SJCRH30 (cell line): ENCODE measurements at places on chromosomes 7 and 10. TPM values are rescaled to one million over a fixed set of nuclear protein-coding genes. Genes with fewer than 3 reads are reported as not detected.

The VIPR2 gene
- 9.6 and 10.2 TPM in 2 replicates for total RNA-seq

GRCh38 chr7:91345449-91345848, 81.2 kb downstream of the FZD1 start:
- no peaks in the 10 kb centered on the region for H3K36me3 ChIP-seq
- no peak for DNase-seq
- no peak overlapping the region for H3K27ac ChIP-seq
- no peaks in the 10 kb centered on the region for H3K27me3 ChIP-seq
- no peak overlapping the region for H3K4me3 ChIP-seq

GRCh38 chr7:41786944-41787343, 84.1 kb upstream of the INHBA start:
- no peak for DNase-seq
- no peak overlapping the region for H3K27ac ChIP-seq
- H3K36me3 ChIP-seq = no peaks in the 10 kb centered on the region
- no peak overlapping the region for H3K4me3 ChIP-seq

GRCh38 chr7:36904802-36905201, 180.5 kb upstream of the AOAH start:
- H3K4me3 ChIP-seq = no peak overlapping the region
- H3K36me3 ChIP-seq = peaks cover 2% of the 10 kb centered on the region; the same call in 1 of the 2 replicates
- DNase-seq = no peak
- no peak overlapping the region for H3K27ac ChIP-seq
- no peaks in the 10 kb centered on the region for H3K27me3 ChIP-seq

GRCh38 chr10:48699011-48699627, 14.4 kb downstream of the WDFY4 start:
- no peaks in the 10 kb centered on the region for H3K36me3 ChIP-seq
- no peak overlapping the region for H3K4me3 ChIP-seq
- H3K27me3 ChIP-seq = no peaks in the 10 kb centered on the region
- DNase-seq = no peak
- H3K4me1 ChIP-seq = no peaks in the 10 kb centered on the region

The OPALIN gene
- total RNA-seq = not detected in 2 replicates

GRCh38 chr7:147833557-147833956, 757.0 kb upstream of the C7orf33 start:
- peak overlapping the region; percentile 37 for H3K4me3 ChIP-seq
- peak; percentile 57 for DNase-seq
- H3K27ac ChIP-seq = no peak overlapping the region
- H3K36me3 ChIP-seq = no peaks in the 10 kb centered on the region

GRCh38 chr7:100372256-100372655, 1.0 kb upstream of the PILRA start:
- no peak overlapping the region for H3K27ac ChIP-seq
- no peak for DNase-seq
- H3K36me3 ChIP-seq = no peaks in the 10 kb centered on the region
- no peak overlapping the region for H3K4me3 ChIP-seq
- no peaks in the 10 kb centered on the region for H3K4me1 ChIP-seq

DNA sequence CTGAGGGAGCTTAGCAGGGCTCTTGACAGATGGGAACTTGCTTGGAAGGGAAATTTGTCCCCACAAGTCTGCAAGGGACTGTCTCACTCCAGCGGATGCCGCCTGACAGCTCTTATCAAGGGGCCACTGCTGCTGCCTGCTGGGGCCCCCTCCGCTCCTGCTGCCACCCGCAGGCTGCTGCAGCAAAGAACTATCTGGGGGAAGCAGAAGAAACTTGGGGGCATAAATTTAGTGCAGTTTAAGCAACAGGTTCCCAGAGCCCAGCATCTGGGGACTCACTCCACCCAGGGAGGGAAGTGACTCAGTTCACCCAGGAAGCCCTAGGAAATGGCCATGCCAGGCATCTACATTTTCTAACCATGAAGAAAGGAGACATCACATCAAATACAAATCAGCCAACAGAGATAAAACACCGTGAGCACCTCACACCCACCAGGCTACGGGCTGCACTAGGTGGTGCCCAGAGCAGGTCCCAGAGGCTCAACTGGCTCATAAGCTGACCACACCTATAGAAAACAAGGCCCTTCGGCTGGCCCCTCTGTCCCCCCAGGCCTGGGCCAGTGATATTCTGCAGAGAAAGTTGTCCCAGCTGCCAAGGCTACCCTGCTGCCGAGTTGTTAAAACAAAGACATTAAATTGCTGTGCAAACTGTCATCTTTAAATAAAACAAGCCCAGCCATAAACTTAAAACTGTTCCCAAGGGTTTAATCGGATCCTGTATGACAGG, 3.7 kb downstream of the RGS10 start:
- H3K27me3 ChIP-seq = 0 out of 2 replicates have a peak, but pooled peaks cover 8% of the 10 kb centered on the region
- no peak overlapping the region for H3K4me3 ChIP-seq
- DNase-seq = no peak

DNA sequence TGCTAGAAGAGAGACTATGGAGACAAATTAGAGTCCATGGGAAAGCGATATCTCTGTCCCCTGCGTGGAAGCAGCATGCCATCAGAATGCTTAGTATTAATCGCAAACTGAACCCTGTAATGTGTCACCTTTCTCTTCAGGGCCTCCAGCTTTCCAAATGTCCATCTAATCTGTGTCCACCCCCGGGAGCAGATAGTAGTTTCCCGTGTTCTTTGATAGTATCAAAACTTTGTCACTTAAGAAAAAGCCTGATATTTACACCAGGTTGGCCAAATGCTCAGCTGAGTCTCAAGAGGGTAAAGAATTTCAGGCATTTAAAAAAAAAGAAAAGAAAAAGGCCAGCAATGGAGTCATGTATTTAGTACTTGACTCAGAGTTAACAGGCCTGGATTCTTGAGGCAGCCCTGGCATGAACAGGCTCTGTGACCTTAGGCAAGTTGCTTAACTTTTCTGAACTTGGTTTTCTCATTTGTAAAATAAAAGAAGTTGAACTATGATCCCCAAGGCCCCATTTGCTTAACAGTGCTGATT, 10.4 kb upstream of the GSAP start:
- H3K27ac ChIP-seq = peak overlapping the region; percentile 63
- H3K4me3 ChIP-seq = peak overlapping the region; percentile 55
- H3K27me3 ChIP-seq = no peaks in the 10 kb centered on the region
- no peaks in the 10 kb centered on the region for H3K36me3 ChIP-seq
- peaks cover 29% of the 10 kb centered on the region for H3K4me1 ChIP-seq
- no peak for DNase-seq

DNA sequence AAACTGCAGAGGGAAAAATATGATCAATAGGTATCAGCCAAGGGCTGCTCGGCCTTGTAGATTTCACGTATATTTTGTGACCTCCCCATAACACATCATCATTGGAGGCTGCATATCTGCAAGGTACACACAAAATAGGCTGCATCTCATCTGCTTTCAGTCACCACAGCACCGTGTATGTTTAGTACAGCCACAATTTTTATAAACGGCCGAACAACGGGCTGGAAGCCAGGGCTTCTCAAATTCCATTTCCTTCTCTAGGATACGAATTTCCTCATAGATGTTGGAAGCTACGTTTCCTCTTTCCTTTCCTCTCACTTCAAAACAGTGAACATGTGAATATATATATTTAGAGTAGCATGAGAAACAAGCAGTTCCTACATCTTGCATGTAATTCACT, 20.2 kb upstream of the FOXK1 start:
- no peak overlapping the region for H3K4me3 ChIP-seq
- no peak overlapping the region for H3K27ac ChIP-seq
- H3K27me3 ChIP-seq = no peaks in the 10 kb centered on the region
- no peak for DNase-seq

DNA sequence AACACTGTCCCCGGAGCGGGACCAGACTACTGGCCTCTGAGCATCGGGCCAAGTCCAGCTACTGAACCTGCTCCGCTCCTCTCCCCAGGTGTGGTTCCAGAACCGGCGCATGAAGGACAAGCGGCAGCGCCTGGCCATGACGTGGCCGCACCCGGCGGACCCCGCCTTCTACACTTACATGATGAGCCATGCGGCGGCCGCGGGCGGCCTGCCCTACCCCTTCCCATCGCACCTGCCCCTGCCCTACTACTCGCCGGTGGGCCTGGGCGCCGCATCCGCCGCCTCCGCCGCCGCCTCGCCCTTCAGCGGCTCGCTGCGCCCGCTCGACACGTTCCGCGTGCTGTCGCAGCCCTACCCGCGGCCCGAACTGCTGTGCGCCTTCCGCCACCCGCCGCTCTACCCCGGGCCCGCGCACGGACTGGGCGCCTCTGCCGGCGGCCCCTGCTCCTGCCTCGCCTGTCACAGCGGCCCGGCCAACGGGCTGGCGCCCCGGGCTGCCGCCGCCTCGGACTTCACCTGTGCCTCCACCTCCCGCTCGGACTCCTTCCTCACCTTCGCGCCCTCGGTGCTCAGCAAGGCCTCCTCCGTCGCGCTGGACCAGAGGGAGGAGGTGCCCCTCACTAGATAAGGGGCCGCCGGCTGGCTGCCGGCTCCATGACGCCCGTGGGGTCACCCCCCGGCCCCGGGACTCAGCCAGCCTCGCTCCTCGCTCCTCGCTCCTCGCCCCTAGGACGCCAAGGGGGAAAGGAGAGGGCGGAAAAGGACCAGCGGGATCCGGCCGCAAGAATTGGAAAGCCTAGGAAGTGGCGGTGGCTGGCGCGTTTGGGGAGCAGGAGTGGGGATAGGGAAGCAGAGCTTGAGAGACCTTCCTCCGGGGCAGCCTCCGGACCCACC, 3.4 kb downstream of the EVX1 start:
- H3K27me3 ChIP-seq = peaks cover 4% of the 10 kb centered on the region; the same call in 1 of the 2 replicates
- DNase-seq = no peak
- H3K4me3 ChIP-seq = no peak overlapping the region
- no peaks in the 10 kb centered on the region for H3K36me3 ChIP-seq
- H3K27ac ChIP-seq = no peak overlapping the region

The CACNA2D1 gene
- total RNA-seq = 16.7 and 25.4 TPM in 2 replicates

The ANKRD2 gene
- total RNA-seq = 0.26 and 0.51 TPM in 2 replicates

GRCh38 chr10:91745090-91745831, 53.0 kb upstream of the TNKS2 start:
- H3K4me3 ChIP-seq = no peak overlapping the region
- DNase-seq = no peak
- no peaks in the 10 kb centered on the region for H3K4me1 ChIP-seq
- H3K27ac ChIP-seq = no peak overlapping the region
- H3K27me3 ChIP-seq = no peaks in the 10 kb centered on the region

DNA sequence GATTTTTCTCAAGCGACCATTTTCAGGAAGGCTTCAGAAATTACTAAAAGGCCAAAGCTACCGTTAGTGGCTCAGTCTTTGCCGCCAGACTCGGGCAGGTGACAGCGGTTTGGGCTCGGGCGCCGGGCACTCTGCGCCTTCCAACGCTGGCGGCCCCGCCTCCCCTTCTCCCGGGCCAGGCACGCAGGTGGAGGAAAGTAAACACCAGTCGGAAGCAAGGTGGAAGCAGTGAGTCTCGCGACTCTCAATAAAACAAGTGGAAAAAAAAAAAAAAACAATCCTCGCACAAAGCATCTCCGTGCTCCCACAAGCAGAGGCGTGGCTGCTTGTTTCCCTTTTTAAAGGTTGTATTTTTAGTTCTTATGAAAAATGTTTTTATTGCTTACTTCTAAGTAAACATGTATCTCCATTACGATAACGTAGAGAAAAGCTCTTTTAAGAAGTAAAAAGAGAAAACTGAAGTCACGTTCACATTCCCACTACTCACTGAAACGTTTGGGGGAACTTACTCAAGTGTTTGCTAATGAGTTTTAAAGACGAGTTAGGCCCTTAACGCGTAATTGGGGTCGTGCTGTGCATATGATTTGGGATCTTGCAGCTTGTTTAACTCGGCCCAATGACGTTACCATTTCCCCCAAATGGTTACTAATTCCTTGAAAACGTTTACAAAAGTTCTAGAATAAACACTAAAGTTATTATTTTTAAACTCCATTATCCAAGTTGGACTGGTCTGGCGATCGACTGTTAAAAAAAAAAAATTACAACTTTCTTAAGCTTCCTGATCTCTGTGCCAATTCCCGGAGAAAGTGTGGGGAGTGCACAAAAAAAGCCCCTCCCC, 864 bp downstream of the CDCA7L start:
- H3K36me3 ChIP-seq = no peaks in the 10 kb centered on the region
- H3K27ac ChIP-seq = peak overlapping the region; percentile 100
- no peaks in the 10 kb centered on the region for H3K27me3 ChIP-seq
- H3K4me1 ChIP-seq = peaks cover 10% of the 10 kb centered on the region
- DNase-seq = peak; percentile 56

DNA sequence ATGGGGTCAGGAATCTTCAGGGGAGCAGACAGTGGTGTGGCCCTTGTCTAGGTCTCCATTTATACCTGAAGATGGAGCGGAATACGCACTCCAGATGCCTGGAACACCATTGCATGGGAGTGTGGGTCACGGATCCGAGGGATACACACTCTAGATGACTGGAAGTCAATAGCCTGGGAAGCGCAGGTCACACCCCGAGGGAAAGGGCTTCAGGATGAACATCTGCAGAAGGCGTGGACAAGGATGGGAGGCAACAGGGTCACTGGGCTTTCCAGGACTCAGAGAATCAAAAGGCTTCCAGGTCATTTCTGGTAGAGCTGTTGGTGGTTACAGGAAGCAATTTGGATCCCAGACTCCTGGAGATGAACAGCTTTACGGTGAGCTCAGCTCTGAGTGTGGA, 382.2 kb upstream of the KLF6 start:
- H3K4me1 ChIP-seq = no peaks in the 10 kb centered on the region
- H3K36me3 ChIP-seq = no peaks in the 10 kb centered on the region
- H3K27me3 ChIP-seq = no peaks in the 10 kb centered on the region
- H3K27ac ChIP-seq = no peak overlapping the region
- no peak overlapping the region for H3K4me3 ChIP-seq
- no peak for DNase-seq

The NAT16 gene
- not detected in 2 replicates for total RNA-seq

DNA sequence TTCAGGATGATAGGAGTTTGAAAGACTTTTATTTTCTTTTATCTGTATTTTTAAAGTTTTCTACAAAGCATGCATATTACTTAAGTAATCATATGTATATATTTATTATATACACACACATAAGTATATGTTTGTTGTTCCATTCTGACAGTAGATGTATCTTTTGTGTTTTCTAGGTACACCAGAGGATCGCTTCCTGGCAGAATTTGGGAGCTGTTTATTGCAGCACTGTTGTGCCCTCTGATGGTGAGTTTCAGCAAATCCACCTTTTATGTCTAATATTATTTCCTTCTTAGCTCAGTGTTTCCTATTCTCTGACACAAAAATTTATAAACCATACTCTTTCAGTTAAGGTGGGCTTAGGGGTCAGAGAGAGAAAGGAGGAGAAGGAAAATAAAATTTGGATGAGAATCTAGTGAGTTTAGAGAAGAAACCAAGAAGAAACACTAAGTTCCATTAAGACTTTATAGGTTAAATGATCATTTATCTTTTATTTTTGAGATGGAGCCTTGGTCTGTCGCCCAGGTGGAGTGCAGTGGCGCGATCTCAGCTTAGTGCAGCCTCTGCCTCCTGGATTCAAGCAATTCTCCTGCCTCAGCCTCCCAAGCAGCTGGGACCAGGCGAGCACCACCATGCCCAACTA, 59.2 kb upstream of the OIT3 start:
- H3K36me3 ChIP-seq = peaks cover 3% of the 10 kb centered on the region; the same call in 1 of the 2 replicates
- peak; percentile 35 for DNase-seq
- no peaks in the 10 kb centered on the region for H3K27me3 ChIP-seq
- H3K4me3 ChIP-seq = no peak overlapping the region
- H3K4me1 ChIP-seq = no peaks in the 10 kb centered on the region
